ENCODE measurements at places on chromosomes 16 and 17.
A peak's percentile ranks its signal among the peaks of the same experiment; 100 is the strongest.

- no peak for DNase-seq
Measured at GRCh38 chr17:58811290-58811689, 55.6 kb downstream of the PPM1E start.

DNA sequence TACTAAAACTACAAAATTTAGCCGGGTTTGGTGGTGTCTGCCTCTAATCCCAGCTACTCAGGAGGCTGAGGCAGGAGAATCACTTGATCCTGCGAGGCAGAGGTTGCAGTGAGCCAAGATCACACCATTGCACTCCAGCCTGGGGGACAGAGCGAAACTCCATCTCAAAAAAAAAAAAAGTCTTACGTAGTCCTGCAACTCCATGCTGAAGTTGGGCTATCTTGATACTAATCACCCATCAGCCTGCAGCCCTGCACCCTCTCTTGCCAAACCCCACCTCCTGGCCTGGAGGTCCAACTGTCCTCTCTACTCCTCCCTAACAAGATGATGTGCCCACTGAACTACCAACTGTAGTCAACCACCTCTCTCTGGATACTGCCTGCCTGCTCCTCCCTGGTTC, 4.8 kb downstream of the TMEM170A start:
- no peak for DNase-seq

DNA sequence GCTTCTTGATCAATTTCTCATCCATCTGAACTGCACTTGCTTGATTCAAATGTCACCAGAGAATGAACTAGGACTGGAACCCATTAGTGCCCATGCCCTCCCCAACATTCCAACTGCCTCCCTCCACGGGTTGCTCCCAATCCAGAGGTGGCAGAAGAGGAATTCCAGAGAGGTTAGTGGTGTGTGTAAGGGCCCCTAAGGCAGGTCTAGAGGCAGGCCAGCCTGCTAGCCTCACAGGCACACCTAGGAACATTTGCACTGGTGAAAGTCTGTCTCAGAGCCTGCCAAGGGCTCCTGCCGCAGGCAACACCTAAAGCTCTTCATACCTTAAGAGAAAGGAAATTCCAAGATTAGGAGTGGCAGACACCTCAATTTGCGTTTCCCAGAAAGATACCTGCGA, 21.2 kb upstream of the CMTM4 start:
- DNase-seq: no peak

GRCh38 chr17:6755281-6755680, 565 bp upstream of the XAF1 start:
- DNase-seq: no peak

GRCh38 chr17:1455291-1455796, 688 bp downstream of the CRK start:
- peak; percentile 35 for DNase-seq

- DNase-seq: no peak
Measured at GRCh38 chr16:85036236-85037049, 8.8 kb downstream of the KIAA0513 start.

DNA sequence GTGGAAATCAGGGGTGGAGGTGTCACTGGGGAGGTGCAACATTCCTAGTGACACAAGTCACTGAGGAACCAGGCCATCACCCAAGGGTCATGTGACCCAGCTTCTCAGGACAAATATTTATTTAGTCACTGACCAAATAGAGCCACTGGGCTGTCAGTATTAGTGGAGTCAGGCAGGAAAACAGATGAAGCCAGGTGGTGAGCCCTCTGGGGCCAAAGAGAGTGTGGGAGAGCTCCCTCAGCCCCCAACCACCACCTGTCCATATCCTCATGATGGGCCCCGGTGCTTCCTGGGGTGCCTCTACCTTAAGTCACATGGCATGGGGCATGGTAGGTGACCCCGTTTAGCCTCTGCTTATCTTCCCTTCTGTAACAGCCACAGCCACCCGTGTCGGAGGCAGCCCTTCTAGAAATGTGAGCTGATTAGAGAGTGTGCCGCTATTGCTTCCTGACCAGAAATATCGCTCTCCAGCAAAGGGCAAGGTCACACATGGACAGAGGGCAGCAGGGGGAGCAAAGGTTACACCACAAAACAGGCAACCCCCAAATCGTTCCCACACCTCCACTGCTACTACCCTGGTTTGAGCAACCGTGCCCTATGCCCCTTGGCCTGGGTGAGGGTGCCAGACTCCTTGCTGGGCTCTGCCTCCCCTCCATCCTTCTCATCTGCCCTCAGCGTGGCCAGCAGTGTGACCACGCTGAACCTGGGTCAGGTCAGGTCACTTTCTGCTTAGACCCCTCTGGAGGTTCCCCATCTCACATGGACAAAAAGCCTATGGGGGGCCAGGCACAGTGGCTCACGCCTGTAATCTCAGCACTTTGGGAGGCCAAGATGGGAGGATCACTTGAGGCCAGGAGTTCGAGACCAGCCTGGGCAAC, 8.6 kb upstream of the AKTIP start:
- no peak for DNase-seq

- DNase-seq: no peak
Measured at GRCh38 chr17:6657633-6658287, 6.2 kb downstream of the C17orf100 start.

GRCh38 chr16:46974352-46974751, 878 bp upstream of the DNAJA2 start:
- no peak for DNase-seq

DNA sequence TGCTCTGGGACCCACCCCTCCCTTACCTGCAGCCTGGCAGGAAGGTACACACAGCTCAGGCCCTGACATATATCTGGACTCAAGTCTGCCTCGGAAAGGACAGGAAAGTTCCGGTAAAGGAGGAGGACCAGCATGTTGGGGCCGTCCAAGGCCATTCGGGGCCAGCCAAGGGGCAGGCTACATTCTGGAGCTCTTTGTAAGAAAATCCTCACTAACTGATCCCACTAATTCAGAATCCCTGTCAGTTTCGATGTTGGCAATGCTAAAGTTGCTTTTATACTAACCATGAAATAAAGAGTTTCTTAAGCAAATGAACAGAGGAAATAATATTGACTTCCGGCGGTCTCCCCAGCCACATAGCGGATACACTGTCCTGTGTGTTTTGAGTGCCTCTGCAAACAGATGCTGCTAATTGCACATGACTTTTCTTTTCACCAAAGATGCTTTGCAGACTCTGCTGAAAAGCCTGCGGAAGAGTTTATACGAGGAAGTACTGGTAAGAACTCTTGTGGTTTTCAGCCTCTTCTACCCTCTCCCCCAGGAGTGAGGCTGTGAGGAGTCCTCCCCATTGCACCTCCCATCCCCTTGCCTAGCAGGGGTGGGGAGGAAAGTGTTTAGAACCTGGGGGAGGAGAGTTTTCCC, 54.8 kb downstream of the PLXDC1 start:
- DNase-seq: no peak

DNA sequence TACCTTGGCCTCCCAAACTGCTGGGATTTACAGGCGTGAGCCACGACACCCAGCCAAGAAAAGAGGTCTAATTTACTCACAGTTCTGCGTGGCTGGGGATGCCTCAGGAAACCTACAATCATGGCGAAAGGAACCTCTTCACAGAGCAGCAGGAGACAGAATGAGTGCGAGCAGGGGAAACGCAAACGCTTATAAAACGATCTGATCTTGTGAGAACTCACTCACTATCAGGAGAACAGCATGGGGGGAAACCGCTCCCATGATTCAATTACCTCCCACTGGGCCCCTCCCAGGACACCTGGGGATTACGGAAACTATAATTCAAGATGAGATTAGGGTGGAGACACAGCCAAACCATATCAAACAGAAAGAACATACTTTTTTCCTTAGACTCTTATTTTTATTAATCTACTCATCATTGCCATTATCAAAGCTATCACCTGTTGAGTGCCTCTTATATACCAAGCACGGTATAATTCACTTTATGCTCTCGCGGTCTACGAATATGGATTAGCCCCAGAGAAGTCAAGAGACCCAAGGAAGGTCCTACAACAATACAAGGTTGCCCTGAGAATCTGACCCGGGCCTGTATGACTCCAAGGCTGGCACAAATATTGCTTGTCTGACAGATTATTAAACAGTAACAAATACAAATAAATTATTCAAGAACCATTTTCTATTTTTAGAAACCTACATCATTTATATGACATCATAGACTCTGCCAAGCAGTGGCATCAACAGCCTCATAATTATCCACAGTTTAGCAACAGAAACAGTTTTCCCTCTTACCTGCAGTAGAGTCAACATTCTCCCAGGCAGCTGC, 2.4 kb downstream of the POLR3K start:
- no peak for DNase-seq

DNA sequence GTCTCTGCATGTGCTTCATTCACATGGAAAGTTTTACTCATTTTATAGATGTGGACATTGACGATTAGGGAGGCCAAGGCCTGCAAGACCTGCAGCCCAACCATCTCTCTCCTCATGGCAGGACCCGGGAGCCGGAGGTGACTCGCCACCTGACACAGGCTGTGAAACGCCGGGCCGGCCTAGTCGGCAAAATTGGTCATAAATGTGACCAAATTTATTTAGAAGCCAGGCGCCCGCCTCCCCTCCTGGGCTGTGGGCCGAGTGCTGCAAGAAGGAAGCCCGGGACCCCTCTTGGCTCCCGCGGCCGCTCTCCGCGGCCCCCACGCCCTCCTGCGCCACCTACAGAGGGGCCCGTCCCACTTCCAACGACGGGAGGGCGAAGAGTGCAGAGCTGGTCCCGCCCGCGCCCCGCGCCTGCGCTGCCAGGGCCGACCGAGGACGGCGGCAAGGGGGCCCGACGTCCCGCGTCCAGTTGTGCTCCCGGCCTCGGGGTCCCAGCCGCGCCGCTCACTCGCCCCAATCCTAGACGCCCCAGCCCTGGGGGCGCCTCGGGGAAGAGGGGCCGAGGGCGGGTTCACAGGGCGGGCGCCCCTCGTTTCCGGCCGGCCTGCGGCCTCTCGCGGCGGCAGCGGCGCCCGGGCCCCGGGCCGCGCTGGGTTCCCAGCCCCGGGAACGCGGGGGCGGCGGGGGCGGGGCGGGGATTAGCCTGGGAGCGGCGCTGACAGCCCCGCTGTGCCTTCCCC, 47.5 kb downstream of the WNT3 start:
- no peak for DNase-seq

- no peak for DNase-seq
Measured at GRCh38 chr16:65118871-65119270, 3.0 kb downstream of the CDH11 start.

DNA sequence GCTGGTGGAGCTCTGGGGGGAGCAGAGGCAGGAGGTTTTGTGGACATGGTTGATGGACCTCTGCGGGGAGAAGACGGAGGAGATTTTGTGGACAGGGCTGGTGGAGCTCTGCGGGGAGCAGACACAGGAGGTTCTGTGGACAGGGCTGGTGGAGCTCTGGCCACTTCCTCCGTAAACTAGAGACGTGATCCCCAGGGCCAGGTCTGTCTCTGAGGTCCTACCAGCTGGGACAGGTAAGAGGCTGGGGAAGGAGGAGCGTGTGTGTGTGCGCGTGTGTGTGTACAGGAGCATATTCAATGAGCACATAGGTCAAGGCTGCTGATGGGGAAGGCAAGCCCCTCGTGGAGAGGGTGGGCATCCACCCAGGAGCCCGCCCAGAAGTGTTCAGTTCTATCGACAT, 20.6 kb downstream of the RPH3AL start:
- no peak for DNase-seq

- DNase-seq: no peak
Measured at GRCh38 chr17:4003501-4004421, 39.5 kb upstream of the ATP2A3 start.

DNA sequence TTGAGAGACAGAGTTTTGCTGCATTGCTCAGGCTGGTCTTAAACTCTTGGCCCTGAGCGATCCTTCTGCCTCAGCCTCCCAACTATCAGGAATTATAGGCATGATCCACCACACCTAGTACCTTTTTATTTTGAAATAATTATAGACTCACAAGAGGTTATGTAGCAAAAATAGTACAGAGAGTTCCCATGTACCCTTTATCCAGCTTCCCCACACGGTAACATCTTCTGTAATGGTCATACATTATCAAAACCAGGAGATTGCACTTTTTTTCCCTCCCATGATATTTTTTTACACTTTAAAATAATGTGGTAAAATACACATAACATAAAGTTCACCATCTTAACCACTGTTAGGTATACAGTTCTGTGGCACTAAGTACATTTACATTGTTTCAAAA, 28.8 kb upstream of the CACNG4 start:
- DNase-seq: no peak

GRCh38 chr16:11560701-11561453, 25.8 kb downstream of the LITAF start:
- no peak for DNase-seq

- DNase-seq: no peak
Measured at GRCh38 chr17:82998637-82999036, 80.8 kb upstream of the METRNL start.

- DNase-seq: no peak
Measured at GRCh38 chr17:72634621-72635020, 457.9 kb downstream of the SLC39A11 start.

- no peak for DNase-seq
Measured at GRCh38 chr16:58127033-58127556, 2.1 kb downstream of the CFAP20 start.

DNA sequence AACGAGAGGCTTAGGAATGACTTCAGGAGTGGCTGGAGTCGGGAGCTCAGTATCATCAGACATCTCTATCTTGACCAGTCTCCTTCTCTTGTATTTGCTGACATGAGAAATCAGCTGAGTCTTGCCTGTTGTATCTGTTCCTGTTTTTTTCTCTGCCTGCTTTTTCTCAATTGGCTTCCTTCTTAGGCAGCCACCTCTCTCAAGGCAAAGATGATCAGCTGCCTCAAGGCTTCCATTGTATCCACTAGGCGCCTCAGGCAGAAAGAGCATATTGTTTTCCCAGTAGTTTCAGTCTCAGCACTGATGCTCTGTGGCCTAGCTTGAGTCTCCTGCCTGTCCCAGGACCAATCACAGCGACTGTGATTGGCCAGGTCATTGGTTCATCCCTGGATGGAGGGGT, 306.2 kb downstream of the CPPED1 start:
- DNase-seq: no peak

- DNase-seq: no peak
Measured at GRCh38 chr17:57945996-57946797, 9.0 kb downstream of the CUEDC1 start.

GRCh38 chr16:4506450-4506849, 30.3 kb downstream of the HMOX2 start:
- DNase-seq: no peak

Measured in stimulated activated CD4-positive, alpha-beta T cell treated with anti-CD3 and anti-CD28 coated beads, Interleukin-12 subunit alpha, Interleukin-12 subunit beta, amount 100 ng/mL, for 24 hours (primary cell).